ENCODE measurements at places on chromosomes 4 and X.

DNA sequence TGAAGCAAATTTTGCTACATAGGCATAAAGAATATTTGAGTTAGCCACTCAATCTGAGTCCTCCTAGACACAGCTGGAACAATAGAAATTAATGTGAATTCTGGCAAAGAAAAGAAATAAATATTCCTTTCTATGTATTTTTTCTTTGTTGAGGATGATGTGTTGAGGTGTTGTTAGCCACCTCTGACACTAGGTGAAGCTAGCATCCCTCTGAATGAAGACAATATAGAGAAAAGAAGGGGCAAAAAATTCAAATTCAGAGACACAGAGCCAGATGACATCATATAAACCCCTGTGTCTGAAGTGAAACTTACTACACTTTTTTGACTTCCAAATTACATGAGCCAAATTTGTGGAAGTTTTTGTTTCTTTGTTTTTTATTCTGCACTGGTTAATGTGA, 34.6 kb upstream of the TMPRSS11D start:
- DNase-seq: no peak

DNA sequence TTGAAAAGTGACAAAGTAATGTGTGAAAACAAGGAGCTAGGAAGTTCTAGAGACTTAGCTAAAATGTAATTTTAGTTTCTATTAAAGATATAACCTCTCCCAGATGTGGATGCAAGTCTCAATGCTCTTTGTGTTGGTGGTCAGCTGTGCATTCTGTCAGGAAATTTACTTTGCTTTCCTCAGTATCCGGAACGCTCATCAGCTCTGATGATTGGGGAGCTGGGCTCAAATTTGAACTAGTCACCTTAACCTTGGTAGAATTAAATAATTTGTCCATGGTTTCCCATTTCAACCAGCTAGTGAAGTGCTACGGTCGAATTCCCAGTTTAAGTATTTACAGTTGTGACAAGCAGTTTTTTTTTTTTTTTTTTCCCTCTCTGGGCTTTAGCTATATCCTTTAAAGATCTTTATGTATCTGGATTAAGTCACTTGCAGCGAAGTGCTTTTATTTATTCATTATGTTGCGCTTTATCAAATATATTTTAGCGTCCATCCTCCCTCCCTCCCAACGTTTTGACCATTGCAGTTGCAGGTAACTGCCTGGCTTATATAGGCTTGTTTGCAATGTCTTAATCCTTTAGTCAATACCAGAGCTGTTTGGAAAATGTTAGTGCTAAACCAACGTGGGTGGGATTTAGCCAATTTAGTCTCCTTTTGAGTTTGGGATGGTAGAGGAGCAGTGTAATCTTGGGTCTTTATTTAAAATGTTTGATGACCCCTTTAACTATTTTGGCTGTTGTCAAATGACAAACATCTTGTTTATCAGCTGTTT, 2.1 kb downstream of the OGT start:
- DNase-seq: no peak

- no peak for DNase-seq
These were observed 139.4 kb downstream of the EVC2 start for GRCh38 chr4:5568931-5569330.

- DNase-seq: no peak
These were observed 24.3 kb downstream of the TMEM255A start for GRCh38 chrX:120286733-120287512.

DNA sequence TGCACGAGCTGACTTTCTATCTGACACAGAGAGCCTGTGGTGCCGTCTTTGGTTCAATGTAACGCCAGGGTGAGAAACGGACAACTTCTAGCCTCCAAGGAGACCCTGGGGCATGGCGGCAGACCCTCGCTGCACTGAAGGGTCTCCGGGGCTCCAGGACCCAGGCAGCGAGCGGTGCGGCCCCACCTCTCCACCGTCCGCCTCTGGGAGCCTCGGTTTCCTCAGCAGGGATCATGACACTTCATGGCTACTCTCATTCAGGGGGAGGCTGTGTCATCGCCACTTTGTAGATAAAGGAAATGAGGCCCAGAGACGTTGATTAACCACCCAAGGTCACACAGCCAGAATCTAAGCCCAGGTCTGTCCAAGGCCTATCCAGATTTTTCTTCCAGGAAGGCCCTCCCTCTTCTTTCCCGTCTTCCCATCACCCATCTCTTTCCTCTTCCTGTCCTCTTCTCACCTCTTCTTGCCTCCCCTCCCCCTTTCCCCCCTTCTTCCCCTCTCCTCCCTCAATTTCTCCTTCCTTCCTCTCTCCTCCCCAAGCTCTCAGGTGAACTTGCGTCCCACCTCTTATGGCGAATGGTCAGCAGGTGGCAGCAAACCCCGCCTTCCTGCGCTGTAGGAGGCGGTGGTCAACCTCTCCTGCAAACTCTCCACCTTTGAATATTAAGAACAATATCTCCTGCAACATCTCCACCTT, 69.3 kb upstream of the HMX1 start:
- no peak for DNase-seq

DNA sequence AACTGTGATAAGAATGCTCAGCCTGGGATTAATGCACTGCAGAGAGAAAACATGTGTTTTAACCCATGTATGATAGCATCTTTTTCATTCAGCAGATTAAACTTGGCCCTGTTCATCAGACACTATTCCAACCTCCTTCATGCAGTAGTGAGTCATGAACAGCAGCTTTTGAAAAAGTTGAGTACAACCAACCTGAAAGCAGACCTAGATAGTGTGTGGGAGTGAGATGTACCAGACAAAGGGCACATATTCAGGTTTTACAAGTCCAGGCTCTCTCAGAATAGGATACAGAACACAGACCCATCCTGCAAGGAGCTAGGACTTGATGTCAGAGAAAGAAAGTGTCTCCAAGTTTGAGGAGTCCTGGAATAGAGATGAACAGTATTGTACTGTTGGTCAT, 237.3 kb upstream of the STS start:
- DNase-seq: no peak

GRCh38 chr4:83362492-83363329, 28.1 kb upstream of the HPSE start:
- no peak for DNase-seq

GRCh38 chr4:64130907-64131306, 278.3 kb downstream of the TECRL start:
- DNase-seq: no peak

- DNase-seq: no peak
These were observed 5.8 kb downstream of the TIFA start for GRCh38 chr4:112279882-112280315.

- DNase-seq: no peak
These were observed 325.5 kb upstream of the SLC7A11 start for GRCh38 chr4:138567696-138568095.

GRCh38 chr4:75715105-75715799, 9.1 kb upstream of the USO1 start:
- no peak for DNase-seq

DNA sequence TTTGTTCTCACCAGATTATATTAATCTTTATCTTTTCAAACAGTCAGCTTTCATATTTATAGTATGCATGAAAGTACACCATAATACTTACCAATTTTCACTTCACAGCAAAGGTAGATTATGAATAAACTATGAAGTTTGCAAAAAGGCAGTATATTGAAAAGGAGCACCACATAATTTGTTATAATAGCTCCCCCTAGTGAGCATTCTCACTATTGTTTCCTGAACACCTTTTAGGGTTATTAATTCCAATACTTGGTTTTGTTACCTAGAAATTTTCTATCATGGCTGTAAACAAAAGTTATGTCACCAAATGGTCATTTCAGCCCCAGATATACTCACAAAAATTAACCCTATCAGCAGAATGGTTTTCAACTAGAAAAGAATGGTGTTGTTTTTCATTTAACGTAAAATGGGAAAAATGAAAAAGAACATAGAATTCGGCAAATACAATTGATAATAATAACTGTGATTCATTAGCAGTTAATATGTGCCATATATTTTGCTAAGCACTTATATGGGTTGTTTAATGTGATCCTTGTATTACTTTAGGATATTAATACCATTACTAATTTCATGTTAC, 30.2 kb upstream of the NKX6-1 start:
- no peak for DNase-seq

- DNase-seq: no peak
These were observed 300.9 kb upstream of the CPEB2 start for GRCh38 chr4:14701389-14701788.

DNA sequence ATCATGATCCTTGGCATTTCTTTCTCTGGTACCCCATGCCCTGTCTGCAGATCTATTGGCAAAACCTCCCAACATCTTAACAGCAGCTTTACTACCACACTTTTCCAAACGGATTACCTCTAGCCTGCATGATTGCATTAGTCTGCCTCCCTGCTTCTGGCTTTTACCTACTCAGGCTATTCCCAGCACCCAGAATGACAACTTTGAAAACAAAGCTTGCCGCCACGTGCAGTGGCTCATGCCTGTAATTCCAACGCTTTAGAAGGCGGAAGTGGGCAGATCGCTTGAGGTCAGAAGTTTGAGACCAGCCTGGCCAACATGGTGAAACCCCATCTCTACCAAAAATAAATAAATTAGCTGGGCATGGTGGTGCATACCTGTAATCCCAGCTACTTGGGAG, 60.2 kb downstream of the UBE2K start:
- DNase-seq: no peak

- DNase-seq: no peak
These were observed 13.2 kb upstream of the FAM3A start for GRCh38 chrX:154529206-154529612.

DNA sequence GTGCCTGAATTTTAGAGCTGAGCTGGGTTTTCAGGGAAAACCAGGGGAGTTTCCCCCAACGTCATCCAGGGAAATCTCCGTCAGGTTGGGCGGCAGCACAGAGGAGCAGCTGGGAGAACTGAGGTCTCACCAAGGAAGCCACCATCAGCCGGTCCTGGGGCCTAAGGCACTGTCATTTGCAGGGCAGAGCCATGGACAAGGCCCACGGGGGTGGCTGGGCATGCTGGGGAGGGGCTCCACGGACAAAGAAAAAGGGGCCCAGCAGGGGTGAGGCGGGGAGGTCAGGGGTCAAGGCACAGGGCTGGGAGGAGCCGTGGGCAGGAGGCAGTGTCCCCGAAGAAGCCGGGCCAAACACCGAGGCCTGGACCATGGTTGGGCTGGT, 109.8 kb downstream of the HMX1 start:
- DNase-seq: no peak

GRCh38 chrX:119455264-119455663, 13.0 kb upstream of the SLC25A5 start:
- no peak for DNase-seq

DNA sequence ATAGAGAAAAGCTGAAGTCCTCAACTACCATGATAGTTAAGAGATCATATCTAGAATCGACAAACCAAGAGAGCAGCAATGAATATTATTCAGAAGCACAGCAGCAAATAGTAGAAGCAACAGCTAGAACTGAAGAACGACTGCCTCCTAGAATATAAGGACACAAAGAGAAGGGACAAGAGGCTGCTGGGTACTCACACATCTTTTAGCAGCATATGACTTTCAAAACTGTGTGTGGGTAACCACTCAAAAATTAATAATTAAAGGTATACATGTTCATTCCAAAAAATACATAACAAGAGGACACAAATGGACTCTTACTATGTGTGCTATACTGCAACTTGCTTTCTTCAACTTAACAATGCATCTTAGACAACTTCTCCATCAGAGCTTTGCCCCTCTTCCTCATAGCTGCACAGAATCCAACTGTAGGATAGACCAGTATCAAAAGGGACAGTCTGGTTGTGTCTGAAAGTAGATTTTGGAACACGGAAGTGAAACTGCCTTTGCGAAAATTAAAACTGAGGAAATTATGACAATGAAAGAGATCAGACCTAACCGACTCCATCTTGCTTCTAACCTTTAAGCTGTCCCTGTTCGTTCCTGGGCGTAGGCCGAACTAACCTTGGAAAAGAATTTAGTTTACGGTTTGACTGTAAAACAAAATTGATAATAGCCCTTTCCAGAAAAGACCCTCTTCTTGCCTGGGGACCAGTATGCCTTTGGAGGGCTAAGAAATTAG, 125.7 kb downstream of the SH3KBP1 start:
- no peak for DNase-seq

DNA sequence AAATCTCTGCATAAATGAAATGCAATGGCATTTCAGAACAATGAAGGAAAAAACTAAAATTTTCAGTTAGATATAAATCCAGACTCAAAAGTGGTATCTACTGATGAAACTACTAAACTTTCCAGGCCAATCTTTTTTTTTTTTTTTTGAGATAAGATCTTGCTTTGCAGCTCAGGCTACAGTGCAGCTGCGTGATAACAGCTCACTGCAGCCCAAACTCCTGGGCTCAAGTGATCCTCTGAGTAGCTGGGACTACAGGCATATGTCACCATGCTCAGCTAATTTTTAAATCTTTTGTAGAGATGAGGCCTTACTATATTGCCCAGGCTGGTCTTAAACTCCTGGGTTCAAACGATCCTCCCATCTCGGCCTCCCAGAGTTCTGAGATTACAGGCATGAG, 1228.2 kb upstream of the ADGRL3 start:
- DNase-seq: no peak

DNA sequence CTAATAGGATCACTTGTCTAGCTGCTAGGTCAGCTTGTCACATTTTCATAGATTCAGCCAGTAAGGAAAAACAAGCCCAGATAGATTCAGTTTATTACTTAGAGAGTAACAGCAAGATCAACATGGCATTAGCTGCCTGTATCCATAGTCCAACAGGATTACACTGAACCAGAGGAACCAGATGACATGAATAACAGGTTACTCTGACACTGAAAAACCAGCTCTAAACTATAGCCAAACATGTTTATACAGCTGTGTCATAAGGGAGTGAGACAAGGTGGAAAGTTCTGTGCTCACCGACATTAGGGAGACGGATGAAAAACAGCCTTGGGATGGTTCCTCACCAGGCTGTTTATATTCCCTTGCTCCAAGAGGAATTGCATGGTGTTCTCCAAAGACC, 102.9 kb upstream of the EOLA2 start:
- no peak for DNase-seq
